Activated CD4-positive, alpha-beta T cell treated with anti-CD3 and anti-CD28 coated beads for 36 hours (primary cell): ENCODE measurements at places on chromosomes 13 and 19. TPM values are rescaled to one million over a fixed set of nuclear protein-coding genes. Genes with fewer than 3 reads are reported as not detected.

DNA sequence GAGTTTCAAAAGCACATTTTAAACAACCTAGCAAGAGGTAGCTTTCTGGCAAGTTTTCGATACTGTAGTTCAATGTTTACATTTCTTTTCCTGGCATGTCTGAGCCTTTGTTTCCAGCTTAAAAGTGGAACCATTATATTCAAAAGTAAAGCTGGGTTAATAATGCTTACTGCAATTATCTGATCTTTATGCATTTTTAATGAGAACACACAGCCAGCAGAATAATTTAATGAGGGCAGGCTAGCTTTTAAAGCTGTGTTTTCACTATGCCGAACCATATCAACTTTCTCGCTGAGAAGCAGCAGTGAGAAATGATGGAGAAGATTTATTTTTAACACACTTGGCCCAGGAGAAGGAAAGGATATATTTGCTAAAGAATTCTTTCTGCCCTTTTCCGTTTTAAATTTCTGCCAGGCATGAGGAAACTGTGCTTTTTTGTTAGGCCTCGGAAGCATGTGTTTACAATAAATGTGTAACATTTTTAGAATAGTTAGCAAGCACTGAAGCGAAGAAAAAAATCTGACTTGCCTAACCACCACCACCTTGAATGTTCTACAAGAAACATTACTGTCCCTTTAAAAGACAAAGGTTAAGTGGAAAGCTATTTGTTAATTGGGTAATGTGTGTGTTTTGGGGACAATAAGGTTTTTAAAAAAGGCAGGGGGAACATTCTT, 1.0 kb downstream of the MBNL2 start:
- peaks cover 41% of the 10 kb centered on the region for H3K4me1 ChIP-seq
- peak overlapping the region; percentile 95 for H3K27ac ChIP-seq
- DNase-seq, result no peak
- no peaks in the 10 kb centered on the region for H3K36me3 ChIP-seq
- H3K4me3 ChIP-seq, result peak overlapping the region; percentile 80

- no peak overlapping the region for H3K27ac ChIP-seq
- no peak overlapping the region for H3K4me3 ChIP-seq
Measured at GRCh38 chr13:47000165-47000564, 103.3 kb upstream of the HTR2A start.

DNA sequence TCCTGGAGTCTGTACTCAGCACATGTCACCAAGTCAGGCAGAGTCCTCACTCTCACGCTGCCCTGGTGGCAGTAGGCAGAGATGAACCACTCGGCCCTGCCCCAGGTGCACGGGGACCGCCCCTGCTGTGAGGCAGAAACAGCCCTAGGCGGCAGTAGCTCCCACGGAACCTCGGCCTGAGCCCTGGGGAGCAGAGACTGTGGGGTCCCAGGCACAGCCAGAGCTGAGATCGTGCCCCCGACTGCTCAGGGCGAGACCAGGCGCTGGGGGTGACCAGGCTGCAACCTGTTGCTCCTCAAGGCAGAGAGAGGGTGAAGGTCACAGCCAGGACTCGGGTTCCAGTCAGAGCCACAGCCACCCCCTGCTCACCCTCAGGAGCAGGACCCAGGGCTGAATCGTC, 34.9 kb downstream of the AP1M1 start:
- DNase-seq, result no peak
- peaks cover 55% of the 10 kb centered on the region for H3K36me3 ChIP-seq
- peaks cover 6% of the 10 kb centered on the region for H3K4me1 ChIP-seq
- no peaks in the 10 kb centered on the region for H3K27me3 ChIP-seq
- H3K4me3 ChIP-seq, result no peak overlapping the region
- no peak overlapping the region for H3K27ac ChIP-seq

DNA sequence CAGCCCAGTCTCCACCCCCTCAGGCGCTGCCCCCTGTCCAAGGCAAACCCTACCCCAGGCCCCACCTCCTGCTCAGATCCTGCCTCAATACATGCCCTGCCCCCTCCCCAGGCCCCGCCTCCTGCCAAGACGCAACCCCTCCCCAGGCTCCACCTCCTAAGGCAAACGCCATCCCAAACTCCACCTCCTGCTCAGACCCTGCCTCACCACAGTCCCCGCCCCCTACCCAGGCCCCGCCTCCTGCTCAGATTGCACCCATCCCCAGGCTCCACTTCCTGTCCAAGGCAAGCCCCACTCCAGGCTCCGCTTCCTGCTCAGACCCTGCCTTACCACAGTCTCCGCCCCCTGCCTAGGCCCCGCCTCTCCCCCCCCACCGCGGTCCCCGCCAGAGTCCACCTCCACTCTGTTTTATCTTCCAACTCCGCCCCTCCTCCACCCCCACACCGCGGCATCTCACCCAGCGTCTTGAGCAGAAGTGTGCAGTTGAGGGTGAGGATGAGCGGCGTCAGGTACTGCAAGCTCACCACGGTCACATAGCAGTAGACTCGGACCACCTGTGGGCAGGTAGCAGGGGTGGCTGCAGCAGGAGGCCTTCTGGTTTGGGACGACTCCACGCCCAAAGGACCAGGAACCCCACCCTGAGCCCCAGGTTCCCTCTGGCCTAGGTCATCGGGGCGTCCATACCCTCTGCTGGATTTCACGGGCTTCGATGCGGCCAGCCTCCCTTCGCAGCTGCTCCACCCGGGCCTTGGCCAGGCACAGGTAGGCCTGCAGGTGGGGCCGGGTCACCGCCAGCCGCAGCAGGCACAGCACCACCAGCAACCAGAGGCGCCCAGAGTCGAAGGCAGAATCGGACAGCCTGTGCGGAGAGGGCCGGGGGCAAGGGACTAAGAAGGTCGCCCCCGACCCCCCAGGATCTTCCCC, 17.7 kb downstream of the TMEM161A start:
- H3K36me3 ChIP-seq, result peaks cover 31% of the 10 kb centered on the region
- H3K27ac ChIP-seq, result no peak overlapping the region
- DNase-seq, result peak; percentile 71
- H3K27me3 ChIP-seq, result no peaks in the 10 kb centered on the region

DNA sequence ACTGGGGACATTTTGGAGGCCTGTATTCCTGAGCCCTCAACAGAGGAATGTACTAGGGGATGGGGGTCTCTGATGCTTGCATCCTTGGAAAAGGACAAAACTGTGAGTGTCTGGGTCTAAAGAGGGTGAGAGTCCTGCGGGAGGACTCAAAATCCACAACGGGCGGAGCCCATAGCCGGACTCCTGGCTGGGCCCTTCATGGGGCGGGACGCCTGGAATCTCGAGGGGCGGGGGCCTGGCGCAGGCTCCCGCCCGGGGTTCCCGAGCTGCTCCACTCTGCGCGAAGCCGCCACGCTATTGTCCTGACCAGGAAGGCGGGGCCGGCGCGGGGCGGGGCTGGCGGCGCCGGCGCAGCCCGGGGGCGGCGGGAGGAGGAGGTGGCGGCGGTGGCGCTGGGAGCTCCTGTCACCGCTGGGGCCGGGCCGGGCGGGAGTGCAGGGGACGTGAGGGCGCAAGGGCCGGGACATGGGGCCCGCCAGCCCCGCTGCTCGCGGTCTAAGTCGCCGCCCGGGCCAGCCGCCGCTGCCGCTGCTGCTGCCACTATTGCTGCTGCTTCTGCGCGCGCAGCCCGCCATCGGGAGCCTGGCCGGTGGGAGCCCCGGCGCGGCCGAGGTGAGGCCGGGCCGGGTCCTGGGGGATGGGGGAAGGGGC, at the start of gene APLP1:
APLP1 (plus strand) TSS at position 403 of the 651 bp plus-strand sequence; CDS start at position 466, 63 bp downstream.
- H3K36me3 ChIP-seq, result no peaks in the 10 kb centered on the region
- H3K4me1 ChIP-seq, result peaks cover 14% of the 10 kb centered on the region
- H3K27ac ChIP-seq, result no peak within 1 kb of the TSS
- DNase-seq, result peak; percentile 82
- peak within 1 kb of the TSS; percentile 29 for H3K4me3 ChIP-seq

DNA sequence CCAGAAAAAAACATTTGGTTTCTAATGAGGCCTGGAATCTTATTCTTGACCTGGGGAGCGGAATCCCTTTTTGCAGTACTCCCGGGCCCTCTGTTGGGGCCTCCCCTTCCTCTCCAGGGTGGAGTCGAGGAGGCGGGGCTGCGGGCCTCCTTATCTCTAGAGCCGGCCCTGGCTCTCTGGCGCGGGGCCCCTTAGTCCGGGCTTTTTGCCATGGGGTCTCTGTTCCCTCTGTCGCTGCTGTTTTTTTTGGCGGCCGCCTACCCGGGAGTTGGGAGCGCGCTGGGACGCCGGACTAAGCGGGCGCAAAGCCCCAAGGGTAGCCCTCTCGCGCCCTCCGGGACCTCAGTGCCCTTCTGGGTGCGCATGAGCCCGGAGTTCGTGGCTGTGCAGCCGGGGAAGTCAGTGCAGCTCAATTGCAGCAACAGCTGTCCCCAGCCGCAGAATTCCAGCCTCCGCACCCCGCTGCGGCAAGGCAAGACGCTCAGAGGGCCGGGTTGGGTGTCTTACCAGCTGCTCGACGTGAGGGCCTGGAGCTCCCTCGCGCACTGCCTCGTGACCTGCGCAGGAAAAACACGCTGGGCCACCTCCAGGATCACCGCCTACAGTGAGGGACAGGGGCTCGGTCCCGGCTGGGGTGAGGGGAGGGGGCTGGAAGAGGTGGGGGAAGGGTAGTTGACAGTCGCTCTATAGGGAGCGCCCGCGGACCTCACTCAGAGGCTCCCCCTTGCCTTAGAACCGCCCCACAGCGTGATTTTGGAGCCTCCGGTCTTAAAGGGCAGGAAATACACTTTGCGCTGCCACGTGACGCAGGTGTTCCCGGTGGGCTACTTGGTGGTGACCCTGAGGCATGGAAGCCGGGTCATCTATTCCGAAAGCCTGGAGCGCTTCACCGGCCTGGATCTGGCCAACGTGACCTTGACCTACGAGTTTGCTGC, at the start of gene ICAM4:
ICAM4 (plus strand) TSS at position 153 of the 935 bp plus-strand sequence; CDS start at position 211, 58 bp downstream.
- peaks cover 32% of the 10 kb centered on the region for H3K36me3 ChIP-seq
- H3K27ac ChIP-seq, result no peak within 1 kb of the TSS

DNA sequence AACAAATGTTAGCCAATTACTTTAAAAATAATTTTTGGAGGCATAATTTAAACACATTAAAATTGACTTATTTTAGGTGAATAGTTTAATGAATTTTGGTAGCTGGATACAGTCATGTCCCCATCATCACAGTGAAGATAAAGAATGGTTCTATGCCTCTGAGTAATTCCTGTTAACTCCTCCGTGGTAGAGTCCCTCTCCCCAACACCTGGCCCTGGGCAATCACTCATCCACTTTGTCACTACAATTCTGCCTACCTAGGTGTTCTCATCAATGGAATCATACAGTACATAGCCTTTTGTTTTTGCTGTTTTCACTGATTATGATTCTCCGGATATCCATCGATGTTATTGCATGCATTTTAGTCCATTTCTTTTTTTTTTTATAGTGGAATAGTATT, 55.6 kb downstream of the ING1 start:
- peaks cover 10% of the 10 kb centered on the region for H3K27me3 ChIP-seq
- no peak overlapping the region for H3K27ac ChIP-seq
- H3K4me3 ChIP-seq, result no peak overlapping the region

The PRR19 gene
- total RNA-seq, result 1.0 TPM

DNA sequence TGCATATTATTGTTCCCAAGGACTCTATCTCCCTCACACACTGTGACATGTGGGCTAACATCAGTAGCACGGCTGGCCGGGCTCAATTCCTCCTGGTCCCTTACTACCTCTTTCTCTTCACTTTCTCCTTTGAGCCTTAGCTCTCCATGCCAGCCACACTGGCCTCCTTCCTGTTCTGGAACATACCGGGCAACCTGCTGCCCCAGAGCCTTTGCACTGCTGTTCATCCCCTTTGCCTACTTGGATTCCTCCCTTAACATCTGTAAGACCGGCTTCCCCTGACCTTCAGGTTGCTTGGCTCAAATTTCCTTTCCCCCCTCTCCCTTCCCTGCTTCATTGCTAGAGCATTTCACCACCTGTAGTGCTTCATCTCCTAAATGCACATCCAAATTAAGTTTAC, 17.1 kb downstream of the IRS2 start:
- H3K27ac ChIP-seq, result no peak overlapping the region
- H3K27me3 ChIP-seq, result no peaks in the 10 kb centered on the region
- no peak for DNase-seq
- H3K4me3 ChIP-seq, result no peak overlapping the region
- peaks cover 23% of the 10 kb centered on the region for H3K4me1 ChIP-seq
